ENCODE measurements at places on chromosomes 16 and 17. TPM values are rescaled to one million over a fixed set of nuclear protein-coding genes. Genes with fewer than 3 reads are reported as not detected.

DNA sequence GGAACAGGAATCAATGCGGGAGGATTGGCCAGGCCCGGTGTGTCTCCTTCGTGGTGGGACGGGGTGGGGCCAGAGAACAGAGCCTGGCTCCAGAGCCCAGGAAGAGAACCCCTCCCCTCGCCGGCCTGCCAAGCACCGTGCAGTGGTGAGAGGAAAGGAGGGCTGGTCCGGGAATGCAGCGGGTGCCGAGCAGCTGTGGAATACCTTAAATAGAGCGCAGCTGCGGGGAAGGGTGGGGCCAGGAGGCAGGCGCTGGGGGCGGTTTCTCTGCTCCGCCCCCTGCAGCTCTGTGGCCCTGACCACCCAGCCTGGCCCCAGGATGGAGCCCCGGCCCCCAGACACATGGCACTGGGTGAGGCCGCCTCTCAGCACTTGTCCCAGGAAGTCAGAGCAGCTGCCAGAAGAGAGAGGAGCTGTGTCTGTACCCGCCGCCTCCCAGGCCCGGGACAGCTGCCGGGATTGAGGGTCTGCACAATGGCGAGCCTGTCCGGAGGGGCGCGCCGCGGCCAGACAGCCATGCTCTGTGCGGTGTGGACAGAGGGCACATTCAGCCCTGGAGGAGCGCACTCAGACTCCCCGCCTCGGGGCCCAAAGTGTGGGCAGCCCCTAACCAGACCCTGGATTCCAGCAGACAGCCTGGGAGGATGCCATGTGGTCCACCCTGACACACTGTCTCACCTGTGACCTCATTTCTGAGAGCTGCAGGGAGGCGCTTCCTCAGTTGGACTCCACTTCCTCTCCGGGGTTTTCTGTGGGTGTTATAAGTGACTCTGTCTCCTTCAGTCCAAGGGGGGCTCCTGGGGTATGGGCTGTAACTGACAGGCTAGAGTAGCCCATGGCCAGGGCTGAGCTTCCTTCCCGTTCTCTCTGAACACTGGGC lies 268.8 kb downstream of the SEC14L1 start:
- peaks cover 40% of the 10 kb centered on the region for H3K36me3 ChIP-seq
- H3K4me1 ChIP-seq = peaks cover 62% of the 10 kb centered on the region
- no peaks in the 10 kb centered on the region for H3K27me3 ChIP-seq
- no peak overlapping the region for H3K4me3 ChIP-seq

GRCh38 chr16:57152096-57153093 lies 33.4 kb downstream of the PSME3IP1 start:
- H3K27me3 ChIP-seq = no peaks in the 10 kb centered on the region
- H3K27ac ChIP-seq = no peak overlapping the region
- H3K4me1 ChIP-seq = peaks cover 4% of the 10 kb centered on the region
- H3K4me3 ChIP-seq = no peak overlapping the region
- DNase-seq = no peak

The MPDU1 gene
- 152 TPM for polyA plus RNA-seq

GRCh38 chr16:48870141-48870540 lies 260.2 kb upstream of the N4BP1 start:
- no peak overlapping the region for H3K4me3 ChIP-seq
- H3K27me3 ChIP-seq = no peaks in the 10 kb centered on the region
- DNase-seq = no peak
- no peaks in the 10 kb centered on the region for H3K36me3 ChIP-seq
- no peaks in the 10 kb centered on the region for H3K4me1 ChIP-seq
- no peak overlapping the region for H3K27ac ChIP-seq

GRCh38 chr16:56830669-56831068 lies 34.3 kb upstream of the SLC12A3 start:
- H3K4me1 ChIP-seq = peaks cover 2% of the 10 kb centered on the region
- H3K27me3 ChIP-seq = no peaks in the 10 kb centered on the region
- DNase-seq = no peak
- H3K36me3 ChIP-seq = peaks cover 35% of the 10 kb centered on the region
- H3K4me3 ChIP-seq = no peak overlapping the region

GRCh38 chr17:38733982-38734973 lies 4.1 kb downstream of the CISD3 start:
- DNase-seq = no peak
- peaks cover 49% of the 10 kb centered on the region for H3K36me3 ChIP-seq
- H3K4me1 ChIP-seq = peaks cover 15% of the 10 kb centered on the region

- H3K27ac ChIP-seq = no peak overlapping the region
- no peak for DNase-seq
These were observed 5.8 kb downstream of the PRSS8 start for GRCh38 chr16:31129568-31130335.

The KCNAB3 gene
- polyA plus RNA-seq = 4.2 TPM

DNA sequence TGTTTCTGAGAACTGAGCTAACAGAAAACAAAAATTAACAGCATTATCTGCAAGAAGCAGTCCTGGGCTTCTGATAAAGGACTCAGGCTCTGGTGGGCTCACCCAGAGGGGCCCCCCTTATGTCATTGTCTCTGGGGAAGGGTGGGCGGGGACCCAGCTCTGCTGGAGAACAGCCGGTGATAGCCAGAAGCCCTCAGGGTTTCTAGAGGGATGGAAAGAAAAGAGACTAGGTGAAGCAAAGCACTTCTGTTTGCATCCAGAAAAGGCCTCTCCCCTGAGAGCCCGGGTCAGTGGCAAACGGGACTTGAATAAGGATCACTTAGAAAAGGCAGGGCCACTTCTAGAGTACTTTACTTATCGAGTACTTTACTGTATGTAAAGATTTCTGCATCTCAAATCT lies 7.0 kb upstream of the CDC42EP4 start:
- H3K36me3 ChIP-seq = no peaks in the 10 kb centered on the region
- no peaks in the 10 kb centered on the region for H3K27me3 ChIP-seq
- no peak overlapping the region for H3K4me3 ChIP-seq
- DNase-seq = no peak
- H3K4me1 ChIP-seq = peaks cover 13% of the 10 kb centered on the region

DNA sequence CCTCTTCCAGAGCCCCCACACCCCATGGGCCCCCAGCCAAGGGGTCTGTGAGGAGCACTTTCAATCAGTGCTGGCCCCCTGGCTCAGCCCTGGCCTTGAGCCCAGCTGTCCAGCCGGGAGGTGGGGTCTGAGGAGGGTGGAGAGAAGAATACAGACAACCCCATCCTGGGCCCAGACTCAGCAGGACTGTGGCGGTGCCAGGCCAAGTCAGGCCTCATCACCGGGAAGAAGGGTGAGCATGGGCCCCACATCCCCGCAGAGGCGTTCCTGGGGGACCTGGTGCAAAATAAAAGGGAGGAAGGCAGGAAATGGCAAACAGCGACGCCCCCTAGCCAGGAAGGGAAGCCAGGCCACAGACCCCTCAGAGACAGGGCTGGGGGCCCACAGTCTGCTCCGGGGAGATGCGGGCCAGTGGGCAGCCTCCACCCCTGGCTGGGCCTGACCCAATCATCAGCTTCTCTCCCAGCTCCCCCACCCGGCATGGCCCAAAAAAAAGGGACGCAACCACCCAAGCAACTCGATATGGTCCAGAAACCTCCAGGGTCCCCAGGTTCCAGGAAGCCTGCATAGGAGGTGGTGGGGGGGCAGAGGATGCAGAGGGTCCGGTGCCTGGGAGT lies 20.6 kb downstream of the ZNF423 start:
- DNase-seq = no peak
- peaks cover 26% of the 10 kb centered on the region for H3K27me3 ChIP-seq
- H3K27ac ChIP-seq = no peak overlapping the region
- no peaks in the 10 kb centered on the region for H3K4me1 ChIP-seq

DNA sequence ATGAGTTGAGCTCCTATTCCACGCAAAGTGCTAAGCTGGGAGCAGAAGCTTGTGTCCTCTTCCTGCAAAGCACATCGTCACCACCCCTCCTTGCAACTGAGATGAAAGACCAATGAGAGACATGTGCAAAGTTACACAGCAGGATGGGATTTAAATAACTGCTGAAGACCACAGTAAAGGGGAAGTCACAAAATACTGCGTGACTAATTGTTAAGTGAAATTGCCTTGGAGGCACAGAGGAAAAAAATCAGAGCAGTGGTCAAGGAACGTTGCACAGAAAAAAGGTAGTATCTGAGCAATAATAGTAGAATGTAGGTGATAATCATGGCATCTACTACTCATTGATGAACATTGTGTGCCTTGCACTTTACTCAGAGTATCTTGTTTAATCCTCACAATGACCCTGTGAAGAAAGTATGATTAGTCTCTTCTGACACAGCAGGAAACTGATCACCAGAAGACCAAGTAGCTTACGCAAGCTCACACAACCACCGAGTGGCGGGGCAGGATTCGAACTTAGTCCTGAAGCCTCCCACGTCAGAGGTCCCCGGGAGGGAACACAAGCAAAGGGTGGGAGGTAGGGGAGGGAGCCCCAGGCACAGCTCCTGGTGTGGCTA lies 15.4 kb upstream of the MYO18A start:
- no peak for DNase-seq
- peaks cover 2% of the 10 kb centered on the region for H3K4me1 ChIP-seq
- no peak overlapping the region for H3K4me3 ChIP-seq
- peaks cover 13% of the 10 kb centered on the region for H3K27me3 ChIP-seq
- no peak overlapping the region for H3K27ac ChIP-seq

- no peaks in the 10 kb centered on the region for H3K36me3 ChIP-seq
- no peaks in the 10 kb centered on the region for H3K4me1 ChIP-seq
These were observed 160.0 kb upstream of the CCL2 start for GRCh38 chr17:34095106-34095505.

The PDE6G gene
- 1.3 TPM for polyA plus RNA-seq

The FOXF1 gene
- 33.0 TPM for polyA plus RNA-seq

- no peak for DNase-seq
- H3K4me1 ChIP-seq = peaks cover 25% of the 10 kb centered on the region
- no peak overlapping the region for H3K4me3 ChIP-seq
- peak overlapping the region; percentile 10 for H3K27ac ChIP-seq
- no peaks in the 10 kb centered on the region for H3K27me3 ChIP-seq
- H3K36me3 ChIP-seq = no peaks in the 10 kb centered on the region
These were observed 5.9 kb downstream of the BAIAP2 start for GRCh38 chr17:81040791-81041337.

DNA sequence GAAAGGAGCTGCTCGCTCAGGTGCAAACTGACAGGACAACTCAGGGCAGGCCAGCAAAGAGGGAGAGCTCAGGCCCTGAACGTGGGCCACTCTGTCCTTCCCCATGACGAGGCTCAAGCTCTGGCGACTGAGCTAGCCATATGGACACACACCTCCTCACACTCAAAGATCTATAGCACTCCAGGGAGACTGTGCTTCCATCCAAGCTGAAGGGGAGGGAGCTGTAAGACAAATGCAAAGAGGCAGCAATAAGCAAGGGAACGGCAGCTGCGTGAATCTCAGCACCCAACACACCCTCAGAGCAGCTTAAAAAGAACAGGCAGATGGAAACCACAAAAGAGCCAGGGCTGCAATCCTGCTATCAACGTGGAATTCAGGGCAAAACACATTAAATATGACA lies 13.5 kb downstream of the NUDT16L1 start:
- no peaks in the 10 kb centered on the region for H3K27me3 ChIP-seq
- no peaks in the 10 kb centered on the region for H3K4me1 ChIP-seq
- no peak for DNase-seq
- H3K36me3 ChIP-seq = peaks cover 34% of the 10 kb centered on the region

DNA sequence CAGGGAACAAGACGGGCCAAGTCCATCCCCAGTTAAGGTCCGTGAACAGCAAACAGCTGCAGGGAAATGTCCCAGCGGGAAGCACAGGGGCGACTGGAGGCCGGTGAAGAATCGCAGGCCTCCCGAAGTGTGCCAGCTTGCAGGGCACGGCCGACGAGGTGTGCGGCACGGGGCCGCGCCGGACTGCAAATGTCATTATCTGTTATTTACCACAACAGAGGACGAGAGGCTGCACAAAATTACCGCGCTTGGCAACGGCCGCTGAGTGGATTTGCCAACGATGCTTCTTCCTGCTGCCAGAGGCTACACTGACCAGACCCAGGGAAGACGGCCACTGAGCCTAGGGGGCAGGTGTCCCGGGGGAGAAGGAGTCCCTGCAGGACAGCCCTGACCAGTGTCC lies 53.1 kb downstream of the RPH3AL start:
- H3K27ac ChIP-seq = no peak overlapping the region
- H3K4me3 ChIP-seq = no peak overlapping the region
- peaks cover 23% of the 10 kb centered on the region for H3K27me3 ChIP-seq
- H3K36me3 ChIP-seq = no peaks in the 10 kb centered on the region

DNA sequence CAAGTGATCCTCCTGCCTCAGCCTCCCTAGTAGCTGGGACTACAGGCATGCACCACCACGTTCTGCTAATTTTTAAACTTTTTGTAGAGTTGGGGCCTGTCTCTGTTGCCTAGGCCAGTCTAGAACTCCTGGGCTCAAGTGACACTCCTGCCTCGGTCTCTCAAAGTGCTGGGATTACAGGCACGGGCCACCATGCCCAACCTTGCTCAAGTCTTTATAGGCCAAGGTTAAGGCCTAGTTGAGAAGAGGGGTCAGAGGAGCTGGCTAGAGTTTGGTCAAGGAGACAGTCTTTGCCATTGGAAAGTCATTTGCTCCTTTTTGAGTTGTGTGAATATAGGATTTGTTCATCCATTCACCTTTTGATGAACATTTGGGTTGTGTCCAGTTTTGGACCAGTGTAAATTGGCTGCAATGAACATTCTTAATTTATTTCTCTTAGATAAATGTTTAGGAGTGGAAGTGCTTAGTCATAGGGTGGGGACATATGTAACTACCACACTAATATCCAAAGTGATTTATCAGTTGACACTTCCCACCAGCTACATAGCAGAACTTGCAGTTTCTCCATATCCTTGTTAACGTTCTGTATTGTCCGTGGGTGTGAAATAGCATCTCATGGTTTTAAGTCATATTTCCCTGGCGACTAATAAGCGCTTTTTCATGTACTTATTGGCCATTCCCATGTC lies 30.7 kb upstream of the ARHGAP17 start:
- no peak overlapping the region for H3K4me3 ChIP-seq
- peak; percentile 90 for DNase-seq
- H3K27me3 ChIP-seq = no peaks in the 10 kb centered on the region
- peaks cover 10% of the 10 kb centered on the region for H3K4me1 ChIP-seq
- peak overlapping the region; percentile 10 for H3K27ac ChIP-seq

DNA sequence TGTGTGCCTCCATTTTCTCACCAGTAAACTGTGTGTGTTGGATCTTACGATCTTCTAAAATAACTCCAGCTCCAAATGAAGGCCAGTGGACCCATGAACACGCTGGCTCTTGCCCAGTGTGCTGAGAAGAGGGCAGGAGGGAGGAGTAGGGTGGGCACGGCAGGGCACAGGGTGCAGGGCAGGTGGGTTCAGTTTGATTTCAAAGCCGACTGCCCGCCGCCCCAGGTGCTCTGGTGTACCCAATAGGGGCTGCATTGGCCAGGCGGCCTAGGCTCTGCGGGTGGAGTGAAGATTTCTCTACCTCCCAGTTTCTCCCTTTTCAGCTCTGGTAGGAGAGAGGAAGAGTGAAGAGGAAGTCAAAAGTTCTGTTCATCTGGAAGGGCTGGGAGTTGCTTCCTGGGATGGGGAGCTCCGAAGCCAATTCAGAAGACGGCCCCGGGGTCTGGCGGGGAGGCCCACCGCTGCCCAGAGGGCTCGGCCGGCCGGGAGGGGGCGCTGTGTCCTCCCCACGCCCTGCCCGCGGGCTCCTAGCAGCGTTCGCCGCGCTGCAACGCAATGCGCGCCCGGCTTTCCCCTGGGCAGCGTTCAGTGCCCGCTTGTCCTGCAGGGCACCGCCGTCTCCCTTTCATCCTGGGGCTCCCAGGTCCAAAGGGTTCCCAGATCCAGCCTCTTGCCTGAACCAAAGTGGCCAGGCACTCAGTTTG lies 1.1 kb upstream of the CRHR1 start:
- H3K36me3 ChIP-seq = no peaks in the 10 kb centered on the region
- no peak for DNase-seq
- peaks cover 1% of the 10 kb centered on the region for H3K4me1 ChIP-seq
- H3K27ac ChIP-seq = no peak overlapping the region
- no peak overlapping the region for H3K4me3 ChIP-seq

The HIC1 gene
- 23.0 TPM for polyA plus RNA-seq
